Skin of body (tissue), 3 donors: ENCODE measurements at places on chromosomes 2 and 18. TPM values are rescaled to one million over a fixed set of nuclear protein-coding genes. Genes with fewer than 3 reads are reported as not detected.

DNA sequence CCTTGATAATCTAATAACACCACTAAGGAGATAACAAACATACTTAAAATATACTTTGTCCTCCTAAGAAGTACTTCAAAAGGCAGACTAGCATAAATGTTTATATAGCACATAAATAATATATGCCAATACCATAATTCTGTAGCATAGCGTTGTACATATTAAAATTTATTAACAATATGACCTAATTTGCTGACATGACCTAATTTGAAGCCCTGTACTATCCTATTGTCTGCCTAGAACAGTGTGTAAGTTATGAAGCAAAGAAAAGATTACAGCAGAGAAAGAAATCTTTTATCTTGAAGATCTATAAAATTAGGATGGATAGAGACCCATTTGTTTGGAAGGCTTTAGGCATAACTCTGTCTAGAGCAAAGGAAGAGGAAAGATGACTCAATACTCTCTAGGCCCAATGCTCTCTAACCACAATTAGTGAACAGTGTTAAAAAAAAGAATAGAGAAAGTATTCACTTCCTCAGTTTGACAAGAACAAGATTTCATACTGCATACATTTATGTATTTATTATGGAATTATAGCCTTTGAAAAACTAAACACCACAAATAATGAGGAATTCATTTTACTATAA lies 231.3 kb downstream of the ZRANB3 start:
- DNase-seq = no peak

DNA sequence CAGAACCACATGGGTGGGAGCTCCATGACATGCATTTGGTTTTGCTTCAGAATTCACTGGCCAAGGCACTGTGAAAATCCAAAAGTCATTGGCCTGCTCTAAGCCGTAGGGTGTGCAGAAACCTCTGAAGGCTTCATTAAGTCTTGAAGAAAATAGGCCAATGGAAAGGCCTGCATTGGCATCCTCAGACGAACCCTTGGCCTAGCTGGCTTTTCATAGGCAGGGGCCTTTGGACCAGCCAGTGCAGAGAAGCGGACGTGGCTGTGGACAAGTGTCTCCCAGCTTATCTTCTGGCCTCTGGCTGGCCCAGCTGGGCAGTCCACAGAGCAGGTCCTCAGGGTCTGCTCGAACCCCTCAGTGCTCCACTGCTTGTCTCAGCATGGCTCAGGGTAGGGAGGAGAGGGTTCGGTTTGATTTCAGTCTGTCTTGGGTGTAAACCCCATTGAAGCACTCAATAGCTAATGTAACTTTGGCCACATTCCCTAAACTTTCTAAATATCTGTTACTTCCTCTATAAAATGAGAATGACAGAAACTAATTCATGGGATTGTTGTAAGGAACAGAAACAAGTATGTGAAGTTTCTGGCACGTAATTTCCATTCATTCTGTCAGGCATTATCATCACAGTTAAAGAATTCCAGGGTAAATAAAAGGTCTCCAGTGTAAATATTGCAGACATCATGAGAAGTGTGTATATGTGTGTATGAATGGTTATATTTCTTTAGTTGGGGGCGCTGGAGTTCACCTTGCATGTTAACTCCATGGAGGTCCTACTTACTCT lies 125.5 kb downstream of the TFCP2L1 start:
- DNase-seq = no peak

DNA sequence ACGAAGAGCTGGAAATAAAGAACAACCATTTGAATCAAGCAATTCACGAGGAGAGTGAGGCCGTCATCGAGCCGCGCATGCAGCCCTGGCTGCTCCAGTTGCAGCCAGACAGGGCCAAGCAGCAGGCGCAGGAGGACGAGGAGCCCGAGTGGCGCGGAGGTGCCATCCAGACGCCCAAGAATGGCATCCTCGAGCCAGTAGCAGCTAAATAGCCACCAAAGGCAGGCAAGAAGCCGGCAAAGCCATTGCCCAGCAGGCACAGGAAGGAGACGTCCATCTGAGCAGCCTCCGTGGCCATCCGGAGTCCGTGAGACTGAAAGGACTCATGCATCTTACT lies 8.9 kb upstream of the CHST10 start:
- no peak for DNase-seq

The APCDD1 gene
- 125 TPM for total RNA-seq
